ENCODE measurements at places on chromosomes 5 and 9.

- DNase-seq = no peak
These were observed 7.3 kb downstream of the NRARP start for GRCh38 chr9:137294681-137295237.

DNA sequence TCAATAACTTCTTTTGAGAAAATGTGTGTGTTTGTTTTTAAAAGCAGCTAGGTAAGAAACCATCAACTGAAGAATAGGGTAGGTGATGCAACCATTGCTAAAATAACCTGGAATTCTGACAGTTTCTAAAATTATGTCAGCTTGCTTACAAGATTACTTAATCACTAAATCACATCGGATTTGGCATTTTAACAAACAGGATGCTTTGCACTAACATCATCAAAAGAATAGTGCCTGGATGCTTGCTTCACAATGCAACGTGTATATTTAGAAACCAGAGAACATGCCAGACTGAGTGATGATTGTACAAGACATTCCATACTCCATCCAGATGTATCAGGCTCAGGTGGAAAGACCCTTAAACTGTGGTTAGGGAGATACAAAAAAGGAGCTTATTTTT is 43.9 kb downstream of the PAM start:
- no peak for DNase-seq

DNA sequence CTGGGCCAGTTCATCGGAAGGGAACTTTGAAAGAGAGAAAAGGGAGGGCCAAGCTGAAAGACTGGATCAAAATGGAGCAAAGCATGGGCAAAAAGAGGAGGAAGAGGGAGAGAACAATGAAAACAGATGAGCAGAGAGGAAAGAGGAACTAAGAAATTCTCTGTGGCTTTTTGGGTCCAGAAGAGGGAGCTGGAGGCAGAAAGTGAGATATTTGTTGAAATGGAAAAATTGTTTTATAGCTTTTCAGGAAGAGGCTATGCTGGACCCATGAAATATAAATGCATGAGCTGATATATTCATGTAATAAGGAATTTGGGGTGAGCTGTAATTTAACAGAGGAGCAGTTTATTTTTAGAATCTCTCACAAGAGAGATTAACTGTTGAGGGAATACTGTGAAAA is 457.3 kb downstream of the DMAC1 start:
- no peak for DNase-seq

- peak; percentile 53 for DNase-seq
These were observed 26.1 kb upstream of the MACIR start for GRCh38 chr5:103232393-103232999.

- no peak for DNase-seq
These were observed 866.4 kb upstream of the C9orf72 start for GRCh38 chr9:28439688-28440087.

GRCh38 chr9:70133253-70134208 is 89.9 kb downstream of the MAMDC2 start:
- peak; percentile 64 for DNase-seq

- peak; percentile 58 for DNase-seq
These were observed 83.7 kb downstream of the LNPEP start for GRCh38 chr5:97019435-97020117.

DNA sequence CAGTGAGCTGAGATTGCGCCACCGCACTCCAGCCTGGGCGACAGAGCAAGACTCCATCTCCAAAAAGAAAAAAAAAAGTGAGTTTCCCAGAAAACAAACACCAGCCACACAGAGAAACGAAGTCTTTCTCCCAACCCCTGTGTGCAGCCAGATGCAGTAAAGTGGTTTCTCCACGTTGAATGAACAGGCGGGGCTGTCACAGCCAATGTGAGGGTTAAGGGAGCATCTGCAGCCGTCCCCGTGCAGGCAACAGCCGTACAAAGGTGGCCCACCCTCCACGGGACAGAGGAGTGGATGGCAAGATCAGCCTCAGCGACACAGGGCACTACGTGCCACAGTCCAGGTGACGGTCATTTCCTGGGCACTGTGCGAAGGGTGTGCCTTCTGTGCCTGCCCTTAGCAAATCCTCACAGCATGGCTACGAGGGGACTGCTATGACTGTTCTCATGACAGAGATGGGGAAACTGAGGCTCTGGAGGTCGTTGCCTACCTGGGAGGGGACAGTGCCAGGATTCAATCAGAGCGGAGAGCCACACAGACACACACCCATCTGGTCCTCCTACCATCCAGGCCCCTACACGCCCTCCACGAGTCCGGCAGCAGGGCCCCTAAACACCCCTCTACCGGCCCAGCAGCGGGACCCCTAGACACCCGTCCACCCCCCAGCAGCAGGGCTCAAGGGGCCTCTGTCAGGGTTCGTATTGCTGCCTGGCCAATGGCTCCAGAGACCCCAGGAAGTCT is 2.3 kb downstream of the VAV2 start:
- DNase-seq = no peak

GRCh38 chr9:80507611-80508010 is 935.8 kb downstream of the TLE4 start:
- DNase-seq = no peak

Data from fibroblast of skin of back (primary cell).